A549 treated with Mapracorat at 1 μM for 4 hours (cell line): ENCODE measurements at places on chromosomes 1 and 21. TPM values are rescaled to one million over a fixed set of nuclear protein-coding genes. Genes with fewer than 3 reads are reported as not detected.

The PAPPA2 gene
- 0.01 to 0.02 TPM in 2 of 5 replicates, not detected in the others for total RNA-seq

The PLA2G2A gene
- not detected in 5 replicates for total RNA-seq

The LCE1C gene
- not detected in 5 replicates for total RNA-seq

The CLIC6 gene
- total RNA-seq: 0.03 to 0.06 TPM (median 0.05 TPM) in 4 of 5 replicates, not detected in the other

The AVPR1B gene
- not detected in 5 replicates for total RNA-seq

The ZNF644 gene
- total RNA-seq: 17.9 to 21.4 TPM (median 18.8 TPM) in 5 replicates

The CAMK2N1 gene
- 49.0 to 60.6 TPM (median 55.9 TPM) in 5 replicates for total RNA-seq

The COA7 gene
- 19.8 to 25.9 TPM (median 22.3 TPM) in 5 replicates for total RNA-seq

The TGFB2 gene
- 10.2 to 14.8 TPM (median 12.8 TPM) in 5 replicates for total RNA-seq

The LMX1A gene
- not detected in 5 replicates for total RNA-seq

The RUNX3 gene
- total RNA-seq: 4.2 to 6.5 TPM (median 5.7 TPM) in 5 replicates

The XCL1 gene
- total RNA-seq: not detected in 5 replicates

The PLA2G2D gene
- not detected in 5 replicates for total RNA-seq

The F13B gene
- total RNA-seq: not detected in 5 replicates

The KCNN3 gene
- 0.02 to 0.20 TPM (median 0.08 TPM) in 4 of 5 replicates, not detected in the other for total RNA-seq

The NTMT2 gene
- total RNA-seq: not detected in 5 replicates

The BTBD19 gene
- total RNA-seq: 2.3 to 3.4 TPM (median 2.7 TPM) in 5 replicates

The FBLIM1 gene
- total RNA-seq: 21.8 to 34.6 TPM (median 27.8 TPM) in 5 replicates

The COL16A1 gene
- 2.9 to 5.7 TPM (median 4.6 TPM) in 5 replicates for total RNA-seq

The SYNC gene
- 10.7 to 15.2 TPM (median 14.5 TPM) in 5 replicates for total RNA-seq

The METTL25B gene
- total RNA-seq: 16.9 to 25.5 TPM (median 23.9 TPM) in 5 replicates

The CACNA1E gene
- not detected in 5 replicates for total RNA-seq

The SHC1 gene
- 184 to 234 TPM (median 215 TPM) in 5 replicates for total RNA-seq

The HTR1D gene
- total RNA-seq: 14.1 to 16.1 TPM (median 14.4 TPM) in 5 replicates

The KCNE1 gene
- 0.06 to 0.15 TPM (median 0.08 TPM) in 3 of 5 replicates, not detected in the others for total RNA-seq

The FLG2 gene
- not detected in 5 replicates for total RNA-seq

The SLC26A9 gene
- 0.04 to 0.14 TPM (median 0.10 TPM) in 5 replicates for total RNA-seq

The CRP gene
- total RNA-seq: not detected in 5 replicates

The C1orf115 gene
- total RNA-seq: 4.7 to 6.8 TPM (median 5.9 TPM) in 5 replicates
